Peyer's patch (tissue), 4 donors: ENCODE measurements at places on chromosomes 2 and 18.

GRCh38 chr2:205683502-205684367 is 1.4 kb downstream of the NRP2 start:
- H3K36me3 ChIP-seq, result no peaks in the 10 kb centered on the region
- H3K4me3 ChIP-seq, result peak overlapping the region; percentile 76
- no peaks in the 10 kb centered on the region for H3K4me1 ChIP-seq
- peak overlapping the region; percentile 50 for H3K27ac ChIP-seq
- DNase-seq, result no peak

DNA sequence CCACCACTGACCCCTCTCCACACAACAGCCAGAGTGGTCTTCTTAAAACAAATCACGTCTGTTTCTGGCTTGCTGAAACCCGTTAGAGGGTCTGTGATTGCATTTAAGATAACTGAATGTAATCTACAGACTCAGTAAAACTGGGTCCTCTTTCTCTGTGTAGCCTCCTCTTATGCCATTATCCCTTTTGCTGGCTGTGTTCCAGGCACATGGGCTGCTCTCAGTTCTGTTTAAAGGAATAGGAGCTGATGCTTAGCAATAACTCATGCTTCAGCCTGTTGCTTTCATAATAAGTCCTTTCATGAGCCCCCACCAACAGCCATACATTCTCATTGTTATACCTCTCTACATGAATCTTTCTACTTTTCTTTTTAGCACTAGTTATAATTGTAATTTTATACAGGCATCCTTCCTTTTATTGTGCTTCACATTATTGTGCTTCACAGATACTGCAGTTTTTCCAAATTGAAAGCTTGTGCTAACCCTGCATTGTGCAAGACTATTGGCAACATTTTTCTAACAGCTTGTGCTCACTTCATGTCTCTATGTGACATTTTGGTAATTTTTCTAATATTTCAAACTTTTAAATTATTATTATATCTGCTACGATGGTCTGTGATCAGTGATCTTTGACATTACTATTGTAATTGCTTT is 782.6 kb downstream of the MBD2 start:
- H3K27me3 ChIP-seq, result no peaks in the 10 kb centered on the region
- H3K27ac ChIP-seq, result no peak overlapping the region
- H3K4me1 ChIP-seq, result no peaks in the 10 kb centered on the region
- no peaks in the 10 kb centered on the region for H3K36me3 ChIP-seq

GRCh38 chr2:113342650-113343049 is 63.9 kb upstream of the PAX8 start:
- H3K27ac ChIP-seq, result no peak overlapping the region
- H3K4me1 ChIP-seq, result no peaks in the 10 kb centered on the region
- DNase-seq, result peak; percentile 49
- H3K4me3 ChIP-seq, result no peak overlapping the region
- H3K27me3 ChIP-seq, result no peaks in the 10 kb centered on the region

DNA sequence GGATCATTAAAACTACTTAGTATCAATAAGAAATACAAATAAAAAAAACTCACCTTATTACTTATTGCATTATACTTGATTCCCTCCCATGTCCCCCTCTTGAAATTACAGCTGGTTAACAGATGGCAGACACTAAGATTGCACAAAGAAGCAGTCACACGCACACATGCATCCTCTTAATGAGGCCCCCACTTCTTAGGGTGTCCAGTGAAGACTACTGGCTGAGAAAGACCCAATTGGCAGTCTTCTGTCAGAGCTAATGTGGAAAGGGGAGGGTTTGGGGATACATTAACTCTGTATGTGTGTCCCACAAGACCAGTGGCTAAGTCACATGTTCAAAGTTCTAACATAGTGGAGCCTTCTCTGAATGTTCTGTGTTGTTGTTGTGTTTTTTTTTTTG is 210.7 kb downstream of the MTX2 start:
- H3K27me3 ChIP-seq, result no peaks in the 10 kb centered on the region
- no peak overlapping the region for H3K4me3 ChIP-seq
- H3K27ac ChIP-seq, result no peak overlapping the region
- H3K36me3 ChIP-seq, result no peaks in the 10 kb centered on the region
- H3K4me1 ChIP-seq, result no peaks in the 10 kb centered on the region
